Right kidney (tissue), 9 donors: ENCODE measurements at places on chromosomes 12 and 14.

- no peak for DNase-seq
Measured at GRCh38 chr14:67749341-67750084, 47.8 kb downstream of the RDH12 start.

- no peak for DNase-seq
Measured at GRCh38 chr12:77943466-77943865, 112.8 kb downstream of the NAV3 start.

- no peak for DNase-seq
Measured at GRCh38 chr14:56874375-56874774, 64.1 kb upstream of the OTX2 start.

GRCh38 chr14:60645126-60645741, 4.0 kb downstream of the SIX1 start:
- no peak for DNase-seq

- no peak for DNase-seq
Measured at GRCh38 chr12:15856097-15856982, 25.8 kb upstream of the STRAP start.

GRCh38 chr14:64244279-64244678, 49.9 kb downstream of the ESR2 start:
- DNase-seq: no peak

- DNase-seq: no peak
Measured at GRCh38 chr14:47269756-47270492, 405.5 kb downstream of the MDGA2 start.

- DNase-seq: no peak
Measured at GRCh38 chr14:80127466-80127865, 83.8 kb downstream of the DIO2 start.

- DNase-seq: peak; percentile 90
Measured at GRCh38 chr12:124927201-124928094, 13.0 kb upstream of the UBC start.

- DNase-seq: no peak
Measured at GRCh38 chr14:30156571-30156970, 228.9 kb upstream of the PRKD1 start.

DNA sequence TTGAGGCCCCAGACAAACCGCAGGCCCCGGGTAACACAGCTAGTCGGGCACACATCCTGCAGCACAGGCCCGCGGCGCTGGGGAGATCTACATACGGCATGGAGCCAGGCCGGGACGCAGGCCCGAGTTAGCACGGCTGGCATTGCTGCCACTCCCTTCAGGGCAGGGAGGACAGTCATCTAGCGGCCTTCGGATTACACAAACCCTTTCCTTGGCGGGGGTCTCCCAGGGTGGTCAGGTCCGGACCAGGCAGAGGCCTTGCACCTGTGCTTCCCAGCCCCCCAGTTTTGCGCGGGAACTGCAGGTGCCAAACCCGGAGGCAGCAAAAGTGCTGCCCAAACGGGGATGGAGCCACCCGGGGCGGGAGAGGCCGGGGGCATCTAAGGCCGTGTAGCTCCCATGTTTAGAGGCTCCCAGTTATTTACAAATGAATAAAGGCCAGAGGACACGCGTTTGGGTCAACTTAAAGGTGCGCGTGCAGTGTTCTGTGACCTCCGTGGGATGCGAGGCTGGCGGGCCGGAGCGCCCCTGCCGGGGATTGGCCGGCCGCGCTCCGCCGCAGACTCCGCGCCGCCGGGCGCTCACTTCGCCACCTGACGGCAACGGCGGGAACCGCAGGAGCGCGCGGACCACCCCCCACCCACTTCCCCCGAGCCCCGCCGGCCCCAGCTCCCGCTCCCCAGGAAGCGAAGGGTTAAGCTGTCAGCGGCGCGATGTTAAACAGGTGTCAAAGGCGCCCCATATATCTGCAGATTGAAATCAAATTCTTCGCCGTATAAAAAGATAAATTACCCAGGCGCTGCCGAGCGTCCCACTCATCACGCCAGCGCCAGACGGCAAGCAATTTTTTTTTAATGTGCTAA, 18.1 kb downstream of the VSX2 start:
- DNase-seq: peak; percentile 78

GRCh38 chr14:58779376-58779775, 141.6 kb downstream of the DACT1 start:
- no peak for DNase-seq

DNA sequence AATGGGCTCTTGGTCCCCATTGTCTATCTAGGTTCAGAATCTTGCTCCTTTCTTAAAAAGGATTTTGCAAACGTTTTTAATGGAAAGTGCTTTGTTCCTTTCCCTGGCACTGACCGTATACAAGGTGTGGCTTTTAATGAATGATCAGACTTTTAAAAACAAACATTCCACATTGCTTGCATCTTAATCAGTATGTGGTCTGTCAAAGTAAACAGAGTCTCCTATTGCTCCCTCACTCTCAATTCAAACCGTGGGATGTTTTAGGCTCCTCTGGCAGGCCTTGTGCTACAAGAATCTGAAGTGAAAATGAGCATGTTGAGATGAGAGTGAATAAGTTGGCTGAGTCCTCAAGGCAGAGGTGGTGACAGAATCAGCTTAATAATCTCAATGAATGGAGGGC, 107.0 kb downstream of the VRK1 start:
- DNase-seq: no peak
